ENCODE measurements at places on chromosomes 3 and 15. TPM values are rescaled to one million over a fixed set of nuclear protein-coding genes. Genes with fewer than 3 reads are reported as not detected.

DNA sequence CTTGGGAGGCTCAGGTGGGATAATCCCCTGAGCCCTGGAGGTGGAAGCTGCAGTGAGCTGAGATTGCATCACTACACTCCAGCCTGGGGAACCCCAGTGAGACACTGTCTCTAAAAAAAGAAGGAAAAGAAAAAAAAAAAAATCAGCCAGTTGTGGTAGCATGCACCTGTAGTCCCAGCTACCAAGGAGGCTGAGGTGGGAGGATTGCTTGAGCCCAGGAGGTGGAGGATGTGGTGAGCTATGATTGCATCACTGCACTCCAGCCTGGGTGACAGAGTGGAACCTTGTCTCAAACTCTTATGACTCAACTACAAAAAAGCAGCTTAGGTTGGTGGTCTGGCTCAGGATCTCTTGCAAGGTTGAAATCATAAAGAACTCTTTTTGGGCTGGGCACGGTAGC, 19.3 kb upstream of the GPX1 start:
- no peak overlapping the region for H3K4me3 ChIP-seq
- no peaks in the 10 kb centered on the region for H3K36me3 ChIP-seq
- H3K27ac ChIP-seq: no peak overlapping the region
- H3K27me3 ChIP-seq: no peaks in the 10 kb centered on the region
- no peaks in the 10 kb centered on the region for H3K4me1 ChIP-seq
- no peak for DNase-seq

DNA sequence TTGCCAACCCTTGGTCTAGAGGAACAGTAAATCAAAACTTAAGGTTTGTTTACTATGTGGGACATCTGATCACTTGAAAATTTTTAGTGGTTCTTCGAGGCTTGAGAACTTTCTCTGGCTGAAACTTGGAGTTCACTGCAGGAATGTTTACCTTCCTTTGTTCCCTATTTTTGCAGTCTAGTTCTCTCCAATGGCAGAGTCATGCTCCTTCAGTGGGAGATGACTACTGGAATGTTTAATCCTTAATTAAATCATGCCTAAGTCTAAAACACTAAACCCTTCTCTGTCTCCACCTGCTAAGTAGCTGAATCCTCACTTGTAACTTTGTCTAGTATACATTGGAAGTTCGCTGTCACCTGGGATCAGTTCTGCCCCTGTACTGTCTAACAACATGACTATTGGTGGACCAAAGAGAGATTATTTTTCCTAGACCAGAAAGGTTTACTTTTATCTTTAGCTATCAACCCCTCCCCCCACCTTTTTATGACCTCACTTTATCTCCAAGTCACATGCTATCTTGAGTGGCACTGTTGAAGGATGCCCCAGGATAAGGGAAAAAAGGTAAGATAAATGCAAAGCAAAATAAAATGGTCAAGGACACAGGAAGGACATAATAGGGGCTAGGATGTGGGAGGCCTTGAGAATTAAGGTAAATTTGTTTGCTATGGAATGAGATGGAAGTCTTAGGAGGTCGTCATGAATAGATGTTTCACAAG, 1.2 kb upstream of the ZNF609 start:
- DNase-seq: no peak
- peaks cover 33% of the 10 kb centered on the region for H3K4me1 ChIP-seq
- H3K36me3 ChIP-seq: no peaks in the 10 kb centered on the region
- H3K27ac ChIP-seq: peak overlapping the region; percentile 91
- no peaks in the 10 kb centered on the region for H3K27me3 ChIP-seq

- no peaks in the 10 kb centered on the region for H3K27me3 ChIP-seq
- H3K36me3 ChIP-seq: peaks cover 15% of the 10 kb centered on the region
- H3K4me1 ChIP-seq: peaks cover 14% of the 10 kb centered on the region
- no peak overlapping the region for H3K27ac ChIP-seq
These were observed 18.1 kb downstream of the CHSY1 start for GRCh38 chr15:101233651-101234280.

GRCh38 chr15:77732514-77733335, 100.0 kb upstream of the LINGO1 start:
- no peak overlapping the region for H3K27ac ChIP-seq
- no peak for DNase-seq
- no peaks in the 10 kb centered on the region for H3K27me3 ChIP-seq
- H3K4me1 ChIP-seq: no peaks in the 10 kb centered on the region

DNA sequence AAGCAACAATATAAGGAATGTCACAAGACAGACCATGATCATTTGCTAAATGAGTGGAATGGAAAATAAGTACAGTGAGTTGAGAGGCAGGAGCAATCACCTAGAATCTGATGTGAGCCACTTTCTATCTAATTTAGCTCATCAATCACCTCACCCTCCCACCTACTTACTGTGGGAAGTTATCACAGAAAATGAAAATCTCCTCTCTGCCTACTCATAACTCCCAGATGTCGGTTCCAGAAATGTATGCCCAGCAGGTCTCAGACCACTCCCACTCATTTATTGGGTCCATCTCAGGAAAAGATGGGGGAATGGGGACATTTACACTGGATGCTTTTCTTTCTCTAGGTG, 270.9 kb downstream of the FHIT start:
- no peak overlapping the region for H3K27ac ChIP-seq
- H3K27me3 ChIP-seq: no peaks in the 10 kb centered on the region
- H3K4me1 ChIP-seq: no peaks in the 10 kb centered on the region
- DNase-seq: no peak

DNA sequence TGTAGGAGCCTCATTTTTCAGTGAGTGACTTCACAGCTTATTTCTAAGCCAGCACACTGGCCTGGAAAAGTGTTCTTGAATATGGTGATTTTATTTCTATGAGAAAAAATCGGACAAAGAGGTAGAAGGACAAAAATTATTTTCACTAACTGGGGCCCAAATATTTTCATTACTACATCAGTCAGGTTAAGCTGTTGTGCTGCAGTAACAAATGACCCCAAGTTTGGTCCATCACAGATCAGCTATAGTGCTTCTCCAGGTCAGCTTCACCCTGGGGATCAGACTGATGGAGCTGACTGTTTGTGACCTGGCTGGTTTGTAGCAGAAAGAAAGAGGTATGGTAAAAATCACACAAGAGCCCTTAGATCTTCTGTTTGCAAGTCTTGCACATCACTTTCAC, 97.9 kb upstream of the STT3B start:
- no peak overlapping the region for H3K4me3 ChIP-seq
- H3K36me3 ChIP-seq: no peaks in the 10 kb centered on the region
- H3K4me1 ChIP-seq: no peaks in the 10 kb centered on the region
- no peaks in the 10 kb centered on the region for H3K27me3 ChIP-seq
- DNase-seq: no peak

GRCh38 chr3:144549166-144549565, 577.5 kb downstream of the DIPK2A start:
- H3K4me3 ChIP-seq: no peak overlapping the region
- H3K4me1 ChIP-seq: no peaks in the 10 kb centered on the region
- no peak overlapping the region for H3K27ac ChIP-seq

- H3K4me3 ChIP-seq: no peak overlapping the region
- no peaks in the 10 kb centered on the region for H3K27me3 ChIP-seq
- H3K27ac ChIP-seq: no peak overlapping the region
- no peaks in the 10 kb centered on the region for H3K36me3 ChIP-seq
- no peaks in the 10 kb centered on the region for H3K4me1 ChIP-seq
These were observed 4.5 kb downstream of the CPN2 start for GRCh38 chr3:194346621-194347020.

DNA sequence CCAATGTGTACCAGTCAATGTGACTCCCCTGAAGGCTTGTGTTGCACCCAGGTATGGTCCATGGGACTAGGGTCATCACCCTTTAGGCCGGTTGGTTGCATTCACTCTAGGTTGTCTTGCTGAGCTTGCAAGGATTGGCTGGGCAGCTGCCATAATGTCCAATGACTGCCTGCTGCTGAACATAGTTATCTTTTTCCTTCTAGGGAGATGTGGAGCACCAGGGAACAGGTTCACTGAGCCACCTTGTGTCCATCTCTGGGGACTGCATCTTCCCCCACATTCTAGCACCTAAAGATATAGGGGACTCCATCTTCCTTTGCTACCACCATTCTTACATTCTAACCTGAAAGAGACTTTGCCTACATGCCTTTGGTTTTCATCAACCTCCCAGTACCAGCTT, 580.4 kb upstream of the TBL1XR1 start:
- H3K27me3 ChIP-seq: no peaks in the 10 kb centered on the region
- DNase-seq: peak; percentile 62
- no peaks in the 10 kb centered on the region for H3K36me3 ChIP-seq
- no peak overlapping the region for H3K27ac ChIP-seq
- H3K4me1 ChIP-seq: peaks cover 31% of the 10 kb centered on the region

GRCh38 chr3:9793161-9793781, 389 bp downstream of the ARPC4 start:
- H3K27ac ChIP-seq: peak overlapping the region; percentile 98
- peaks cover 20% of the 10 kb centered on the region for H3K4me1 ChIP-seq
- DNase-seq: no peak
- H3K36me3 ChIP-seq: peaks cover 21% of the 10 kb centered on the region
- H3K27me3 ChIP-seq: no peaks in the 10 kb centered on the region

DNA sequence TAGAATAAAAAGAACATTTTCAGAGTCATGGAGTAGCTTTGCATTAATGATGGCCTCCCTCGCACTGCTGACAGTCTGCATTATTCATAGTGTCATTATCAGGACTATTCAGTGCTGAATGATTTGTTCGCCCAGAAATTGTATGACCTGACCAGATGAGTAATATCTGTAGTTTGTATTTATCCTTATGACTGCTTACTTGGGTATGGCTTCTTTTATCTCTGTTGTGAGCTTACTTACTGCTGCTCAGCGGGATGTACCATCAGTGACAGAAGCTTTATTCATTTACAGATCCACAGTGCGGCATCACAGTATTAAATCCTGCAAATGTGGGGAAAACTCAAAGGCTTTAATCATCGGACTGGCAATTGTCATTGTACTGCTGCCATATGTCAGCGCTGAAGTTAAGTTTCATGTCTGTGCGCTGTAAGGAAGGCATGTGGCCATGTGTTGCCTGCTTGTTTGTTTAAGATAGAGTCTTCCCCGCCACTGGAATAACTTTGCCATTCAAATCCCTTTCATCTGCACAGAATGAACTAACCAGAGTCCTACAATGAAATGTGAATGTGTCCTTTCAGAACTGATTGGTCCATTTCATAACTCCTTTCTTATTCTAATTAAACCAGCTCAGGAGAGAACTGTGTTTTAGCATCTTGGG, 262.2 kb downstream of the CHL1 start:
- H3K36me3 ChIP-seq: no peaks in the 10 kb centered on the region
- H3K4me1 ChIP-seq: peaks cover 17% of the 10 kb centered on the region

- no peaks in the 10 kb centered on the region for H3K27me3 ChIP-seq
- H3K4me1 ChIP-seq: no peaks in the 10 kb centered on the region
- no peak overlapping the region for H3K4me3 ChIP-seq
- no peaks in the 10 kb centered on the region for H3K36me3 ChIP-seq
- H3K27ac ChIP-seq: no peak overlapping the region
These were observed 10.5 kb downstream of the GRK7 start for GRCh38 chr3:141773676-141774075.

GRCh38 chr3:182139627-182140357, 428.1 kb downstream of the SOX2 start:
- H3K4me3 ChIP-seq: no peak overlapping the region
- DNase-seq: no peak
- H3K4me1 ChIP-seq: no peaks in the 10 kb centered on the region
- H3K27me3 ChIP-seq: no peaks in the 10 kb centered on the region
- H3K27ac ChIP-seq: no peak overlapping the region

GRCh38 chr15:57031605-57032004, 113.2 kb downstream of the TCF12 start:
- H3K27me3 ChIP-seq: no peaks in the 10 kb centered on the region
- H3K27ac ChIP-seq: no peak overlapping the region
- H3K4me1 ChIP-seq: peaks cover 16% of the 10 kb centered on the region
- H3K4me3 ChIP-seq: no peak overlapping the region
- no peaks in the 10 kb centered on the region for H3K36me3 ChIP-seq
- DNase-seq: peak; percentile 34

GRCh38 chr3:184596886-184597575, 35.4 kb downstream of the EPHB3 start:
- H3K4me1 ChIP-seq: peaks cover 4% of the 10 kb centered on the region
- no peak overlapping the region for H3K27ac ChIP-seq
- H3K4me3 ChIP-seq: no peak overlapping the region
- no peaks in the 10 kb centered on the region for H3K36me3 ChIP-seq
- H3K27me3 ChIP-seq: no peaks in the 10 kb centered on the region

DNA sequence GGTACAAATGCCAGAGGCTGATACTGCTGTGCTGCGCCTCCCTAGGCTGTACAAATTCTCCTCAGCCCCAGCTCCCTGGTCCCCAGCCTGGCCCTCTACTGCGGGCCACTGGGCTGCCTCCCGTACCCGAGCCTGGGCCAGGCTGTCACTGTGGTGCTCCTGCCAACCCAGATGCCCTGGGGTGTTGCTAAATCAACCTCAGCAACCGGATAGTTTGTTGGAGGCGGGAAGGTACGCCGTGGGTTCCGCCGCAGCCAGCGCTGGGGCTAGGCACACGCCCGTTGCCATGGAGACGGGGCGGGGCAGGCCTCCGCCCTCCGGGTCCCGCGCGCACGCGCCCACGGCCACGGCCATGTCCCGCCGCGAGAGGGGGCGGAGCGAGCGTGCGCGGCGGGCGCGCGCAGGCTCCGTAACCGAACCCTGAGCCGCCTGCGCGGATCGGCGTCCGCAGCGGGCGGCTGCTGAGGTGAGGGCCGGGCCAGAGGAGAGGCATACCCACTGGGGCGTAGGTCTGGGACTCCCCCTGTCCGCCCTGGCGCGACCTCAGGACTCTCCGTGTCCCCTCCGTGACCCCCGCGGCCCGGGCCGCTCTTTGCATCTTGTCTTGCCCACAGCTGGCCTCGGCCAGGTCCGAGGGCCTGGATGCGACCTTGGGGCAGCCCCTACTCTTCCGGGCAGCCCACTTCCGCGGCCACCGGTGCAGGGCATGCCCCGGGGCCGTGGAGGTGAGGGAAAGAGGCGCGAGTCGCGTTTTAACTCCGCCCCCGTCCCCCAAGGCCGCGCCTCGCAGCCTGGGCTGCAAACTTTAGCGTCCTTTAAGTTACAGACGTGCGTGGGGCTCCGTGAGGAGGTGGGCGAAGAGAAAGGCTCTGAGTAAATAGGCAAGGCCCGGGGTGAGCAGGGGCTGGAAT, at the start of gene TEX264:
Gene TEX264, plus strand, starts transcription at position 430 of the 911 bp plus-strand sequence. CDS start 3,053 bp downstream, outside the sequence.
- peak within 1 kb of the TSS; percentile 99 for H3K27ac ChIP-seq
- H3K4me1 ChIP-seq: peaks cover 40% of the 10 kb centered on the region
- no peaks in the 10 kb centered on the region for H3K36me3 ChIP-seq
- no peaks in the 10 kb centered on the region for H3K27me3 ChIP-seq
- H3K4me3 ChIP-seq: peak within 1 kb of the TSS; percentile 94

Gene MITF
- total RNA-seq: 114 TPM

Gene NR1I2
- total RNA-seq: 0.17 TPM

Gene C3orf80
- not detected for total RNA-seq

Gene PAQR9
- 0.20 TPM for total RNA-seq

Gene IGF2BP2
- total RNA-seq: 6.3 TPM

Gene ZKSCAN7
- total RNA-seq: 1.2 TPM

Gene CYP1A2
- not detected for total RNA-seq

Gene GP9
- not detected for total RNA-seq

Gene WDR49
- 0.75 TPM for total RNA-seq
